ENCODE measurements at places on chromosomes 13 and 19.

- DNase-seq: no peak
Measured at GRCh38 chr19:38661136-38661535, 13.7 kb downstream of the ACTN4 start.

GRCh38 chr13:111962431-111962891 lies 104.5 kb upstream of the SOX1 start:
- no peak for DNase-seq

- peak; percentile 18 for DNase-seq
Measured at GRCh38 chr13:45372189-45373161, 31.5 kb upstream of the TPT1 start.

DNA sequence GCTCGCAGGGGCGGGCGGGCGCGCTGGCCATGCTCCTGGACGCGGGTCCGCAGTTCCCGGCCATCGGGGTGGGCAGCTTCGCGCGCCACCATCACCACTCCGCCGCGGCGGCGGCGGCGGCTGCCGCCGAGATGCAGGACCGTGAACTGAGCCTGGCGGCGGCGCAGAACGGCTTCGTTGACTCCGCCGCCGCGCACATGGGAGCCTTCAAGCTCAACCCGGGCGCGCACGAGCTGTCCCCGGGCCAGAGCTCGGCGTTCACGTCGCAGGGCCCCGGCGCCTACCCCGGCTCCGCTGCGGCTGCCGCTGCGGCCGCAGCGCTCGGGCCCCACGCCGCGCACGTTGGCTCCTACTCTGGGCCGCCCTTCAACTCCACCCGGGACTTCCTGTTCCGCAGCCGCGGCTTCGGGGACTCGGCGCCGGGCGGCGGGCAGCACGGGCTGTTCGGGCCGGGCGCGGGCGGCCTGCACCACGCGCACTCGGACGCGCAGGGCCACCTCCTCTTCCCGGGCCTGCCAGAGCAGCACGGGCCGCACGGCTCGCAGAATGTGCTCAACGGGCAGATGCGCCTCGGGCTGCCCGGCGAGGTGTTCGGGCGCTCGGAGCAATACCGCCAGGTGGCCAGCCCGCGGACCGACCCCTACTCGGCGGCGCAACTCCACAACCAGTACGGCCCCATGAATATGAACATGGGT lies 599 bp downstream of the ZIC2 start:
- DNase-seq: peak; percentile 80

- DNase-seq: no peak
Measured at GRCh38 chr13:36130193-36130551, 1.0 kb downstream of the DCLK1 start.

GRCh38 chr13:26186995-26187394 lies 35.1 kb downstream of the RNF6 start:
- peak; percentile 41 for DNase-seq

DNA sequence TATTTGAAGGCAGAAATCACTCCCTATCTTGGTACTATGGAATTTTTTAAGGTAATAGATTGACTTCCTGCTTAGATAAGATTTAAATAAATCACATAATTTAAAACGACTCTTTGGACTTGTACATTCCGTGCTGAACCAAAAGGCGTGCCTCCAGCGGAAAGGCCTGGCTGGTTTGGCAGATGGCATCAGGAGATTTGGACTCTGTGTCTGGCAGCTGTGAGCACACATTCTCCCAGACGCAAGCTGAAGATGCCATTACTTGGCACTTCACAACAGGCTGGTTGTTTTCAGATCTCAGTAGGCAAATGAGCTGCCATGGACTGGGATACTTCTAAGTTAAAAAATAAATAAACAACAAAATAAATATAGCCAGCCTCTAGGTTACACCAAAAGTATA lies 104.5 kb upstream of the SLC15A1 start:
- no peak for DNase-seq

- no peak for DNase-seq
Measured at GRCh38 chr13:20274466-20274865, 42.3 kb upstream of the GJB6 start.

DNA sequence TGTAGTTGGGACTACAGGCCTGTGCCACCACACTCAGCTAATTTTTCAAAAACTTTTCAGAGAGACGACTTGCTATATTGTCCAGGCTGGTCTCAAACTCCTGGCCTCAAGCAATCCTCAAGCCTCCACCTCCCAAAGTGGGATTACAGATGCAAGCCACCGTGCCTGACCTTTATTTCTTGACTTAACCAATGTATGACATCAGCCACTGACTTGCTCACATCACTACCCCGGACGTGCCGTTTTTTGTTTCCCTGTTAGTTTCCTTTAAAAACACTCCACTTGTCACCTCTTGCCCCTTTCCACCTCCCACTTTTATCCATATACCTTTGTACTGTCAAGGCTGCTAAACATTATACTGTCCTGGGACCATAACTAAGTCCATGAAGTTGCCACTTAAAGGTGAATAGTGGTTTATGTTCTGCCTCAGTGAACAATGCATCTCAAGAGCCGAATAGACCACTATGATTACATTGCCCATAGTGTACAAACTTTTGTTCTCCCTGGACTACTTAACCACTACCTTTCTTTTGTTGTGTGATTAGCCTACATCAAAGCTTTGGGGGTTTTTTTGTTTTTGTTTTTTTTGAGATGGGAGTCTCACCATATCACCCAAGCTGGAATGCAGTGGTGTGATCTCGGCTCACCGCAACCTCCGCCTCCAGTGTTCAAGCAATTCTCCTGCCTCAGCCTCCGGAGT lies 2.3 kb upstream of the EPHX3 start:
- no peak for DNase-seq

GRCh38 chr13:62278271-62278670 lies 862.6 kb upstream of the PCDH20 start:
- no peak for DNase-seq

GRCh38 chr13:44174769-44175425 lies 198.7 kb upstream of the SERP2 start:
- no peak for DNase-seq

DNA sequence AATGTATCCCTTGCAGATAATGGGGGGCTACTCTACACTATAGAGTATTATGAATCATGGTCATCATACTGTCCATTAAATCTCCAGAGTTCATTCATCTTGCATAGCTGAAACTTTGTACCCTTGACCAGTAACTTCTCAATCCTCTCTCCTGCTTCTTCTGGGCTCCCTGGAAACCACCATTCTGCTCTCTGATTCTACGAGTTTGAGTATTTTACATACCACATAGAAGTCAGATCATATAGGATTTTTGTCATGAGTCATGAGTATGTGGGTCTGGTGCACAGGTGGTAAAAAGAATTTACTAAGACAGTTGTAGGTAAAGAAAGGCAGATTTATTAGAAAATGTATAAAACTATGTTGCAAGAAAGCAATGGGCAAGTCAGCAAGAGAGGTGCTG lies 41.9 kb downstream of the WTIP start:
- DNase-seq: no peak

GRCh38 chr13:37361608-37362007 lies 237.0 kb downstream of the POSTN start:
- DNase-seq: no peak

DNA sequence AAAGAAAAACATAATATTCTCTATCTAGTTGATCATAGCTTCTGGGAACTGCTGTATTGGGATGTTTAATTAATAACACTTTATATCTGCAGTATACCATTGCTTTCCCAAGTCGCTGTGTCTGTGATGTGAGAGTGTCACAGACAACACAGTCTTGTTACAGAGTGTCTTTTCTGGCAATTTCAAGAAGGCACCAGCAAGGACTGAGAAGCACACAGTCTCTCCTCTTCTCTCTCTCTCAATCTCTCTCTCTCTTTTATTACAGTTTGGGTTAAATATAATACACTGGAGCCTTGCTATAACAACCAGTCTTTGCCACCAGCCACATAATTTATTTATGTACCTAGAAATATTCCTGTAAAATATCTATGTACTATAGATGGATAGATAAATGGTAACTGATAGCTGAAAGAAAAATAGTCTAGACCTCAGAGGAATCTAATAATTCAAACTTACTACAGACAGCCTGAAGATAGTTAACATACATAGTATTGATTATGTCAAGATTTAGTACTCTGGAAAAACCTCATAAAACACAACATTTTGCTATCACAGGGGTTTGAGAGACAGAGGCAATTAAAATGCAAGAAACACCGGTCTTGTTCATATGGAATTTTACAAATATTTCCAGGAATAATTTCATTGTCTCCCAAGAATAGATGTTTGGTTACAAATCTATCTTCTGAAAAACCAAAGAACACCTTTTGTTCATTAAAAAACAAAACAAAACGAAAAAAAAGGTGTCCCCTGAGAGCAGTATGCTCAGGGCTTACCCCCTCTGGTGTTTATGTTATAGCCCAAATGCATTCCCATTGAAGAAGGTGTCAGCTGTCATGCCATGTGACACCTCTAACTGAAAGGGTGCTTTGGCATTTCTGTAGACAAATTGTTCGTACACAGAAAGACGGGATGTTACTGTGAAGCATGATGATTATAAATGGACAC lies 507.8 kb downstream of the TBC1D4 start:
- DNase-seq: no peak

- DNase-seq: no peak
Measured at GRCh38 chr13:31631071-31631470, 108.3 kb upstream of the RXFP2 start.

Data from right kidney (tissue), 9 donors.